GM23248 (cell line): ENCODE measurements at places on chromosomes 7 and 10.
A peak's percentile ranks its signal among the peaks of the same experiment; 100 is the strongest.

DNA sequence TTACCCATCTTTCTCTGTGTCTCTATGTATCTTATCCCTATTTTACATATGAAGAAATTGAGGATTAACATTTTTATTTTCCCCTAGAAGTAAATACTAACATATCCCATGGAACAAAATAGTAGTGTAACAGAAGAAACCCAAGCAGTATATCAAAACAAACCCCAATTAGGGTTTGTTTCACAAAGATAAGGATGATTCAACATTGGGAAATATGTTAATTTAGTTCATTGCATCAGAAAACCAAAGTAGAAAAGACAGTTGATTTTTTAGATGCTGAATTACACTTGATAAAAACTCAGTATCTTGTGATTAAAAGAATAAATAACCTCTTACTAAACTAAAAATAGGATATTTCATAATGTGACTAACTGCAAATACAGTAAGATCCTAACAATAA lies 87.8 kb downstream of the GLCCI1 start:
- DNase-seq, result peak; percentile 10

- no peak for DNase-seq
Observed at GRCh38 chr7:91837397-91838070, 43.0 kb downstream of the MTERF1 start.

- no peak for DNase-seq
Observed at GRCh38 chr10:110835841-110836240, 35.9 kb upstream of the PDCD4 start.

- DNase-seq, result no peak
Observed at GRCh38 chr10:6498771-6499170, 81.3 kb downstream of the PRKCQ start.
